ENCODE measurements at places on chromosomes 2 and 18. TPM values are rescaled to one million over a fixed set of nuclear protein-coding genes. Genes with fewer than 3 reads are reported as not detected.

MAP2 gene
- not detected for total RNA-seq

EGR4 gene
- total RNA-seq: 0.27 TPM

HK2 gene
- total RNA-seq: 33.5 TPM

SNORC gene
- 1.2 TPM for total RNA-seq

TLX2 gene
- 1.2 TPM for total RNA-seq

DAW1 gene
- total RNA-seq: not detected

TXNDC2 gene
- not detected for total RNA-seq

VIT gene
- total RNA-seq: not detected

USP14 gene
- total RNA-seq: 77.7 TPM

DLX2 gene
- not detected for total RNA-seq

DOK6 gene
- total RNA-seq: not detected

GNLY gene
- 330 TPM for total RNA-seq

SOCS6 gene
- 3.1 TPM for total RNA-seq

MAPK4 gene
- not detected for total RNA-seq
